ENCODE measurements at places on chromosomes 2 and 18.

- no peak for DNase-seq
Observed at GRCh38 chr2:238879043-238879442, 31.2 kb downstream of the TWIST2 start.

GRCh38 chr2:225182126-225182525, 139.9 kb upstream of the DOCK10 start:
- no peak for DNase-seq

GRCh38 chr2:80706951-80707350, 402.4 kb upstream of the LRRTM1 start:
- no peak for DNase-seq

- no peak for DNase-seq
Observed at GRCh38 chr2:200278694-200279316, 27.7 kb upstream of the SPATS2L start.

GRCh38 chr2:196971574-196972279, 45.2 kb upstream of the PGAP1 start:
- DNase-seq, result no peak

- peak; percentile 11 for DNase-seq
Observed at GRCh38 chr2:237581751-237582746, 8.5 kb downstream of the RAB17 start.

DNA sequence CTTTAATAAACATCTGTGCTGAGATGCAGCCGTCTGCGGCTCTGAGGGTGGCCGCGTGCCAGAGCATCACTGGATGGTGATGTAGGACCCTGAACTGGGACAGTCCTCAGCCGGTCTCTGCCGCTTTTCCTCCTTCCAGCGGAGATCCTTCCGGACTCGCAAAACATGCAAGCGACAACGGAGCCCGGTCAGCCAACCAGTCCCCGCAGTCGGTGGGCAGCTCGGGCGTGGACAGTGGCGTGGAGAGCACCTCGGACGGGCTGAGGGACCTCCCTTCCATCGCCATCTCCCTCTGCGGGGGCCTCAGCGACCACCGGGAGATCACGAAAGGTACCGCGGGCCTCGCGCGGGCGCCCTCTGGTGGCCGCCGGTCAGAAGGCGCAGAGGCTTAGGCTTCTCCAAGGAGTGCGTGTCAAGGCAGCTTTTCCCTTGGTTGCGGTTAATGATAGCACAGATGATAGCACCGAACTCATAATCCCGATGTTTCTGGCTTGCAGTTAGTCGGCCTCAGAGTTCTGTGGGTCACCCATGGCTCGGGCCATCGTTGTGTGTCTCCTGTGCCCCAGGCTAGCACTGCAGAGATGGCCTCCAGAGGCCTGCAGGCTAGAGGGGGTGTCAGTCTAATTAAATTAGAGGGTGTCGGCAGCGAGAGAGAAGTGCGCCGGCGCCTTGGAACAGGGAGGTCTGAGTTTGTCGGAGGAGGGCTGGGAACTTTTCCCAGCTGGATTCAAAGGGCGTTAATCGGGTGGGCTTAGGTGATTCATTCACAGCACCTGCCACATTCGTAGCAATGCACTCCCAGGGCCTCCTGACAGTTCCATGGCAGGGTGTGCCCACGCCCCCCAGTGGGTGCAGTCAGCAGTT, 38.5 kb downstream of the LPIN1 start:
- peak; percentile 3 for DNase-seq

DNA sequence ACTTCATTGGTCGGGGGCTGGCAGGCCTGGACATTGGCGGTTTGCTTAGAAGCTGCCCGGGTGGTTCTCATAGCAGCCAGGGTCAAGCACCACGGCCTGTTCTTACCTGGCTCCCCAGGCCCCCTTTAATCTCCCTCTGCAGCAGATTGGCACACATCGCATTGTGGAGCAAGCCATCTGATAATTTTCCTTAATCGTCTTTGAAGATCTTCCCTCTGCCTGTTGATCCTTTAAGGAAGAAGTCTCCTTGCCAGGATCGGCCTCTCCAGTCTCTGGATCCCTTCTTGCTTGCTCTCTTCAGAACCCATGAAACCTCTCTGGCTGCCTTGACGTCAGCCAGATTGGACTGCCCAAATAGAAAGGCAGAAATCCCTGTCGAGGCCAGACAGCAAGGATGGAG, 75.8 kb downstream of the NEDD4L start:
- no peak for DNase-seq

DNA sequence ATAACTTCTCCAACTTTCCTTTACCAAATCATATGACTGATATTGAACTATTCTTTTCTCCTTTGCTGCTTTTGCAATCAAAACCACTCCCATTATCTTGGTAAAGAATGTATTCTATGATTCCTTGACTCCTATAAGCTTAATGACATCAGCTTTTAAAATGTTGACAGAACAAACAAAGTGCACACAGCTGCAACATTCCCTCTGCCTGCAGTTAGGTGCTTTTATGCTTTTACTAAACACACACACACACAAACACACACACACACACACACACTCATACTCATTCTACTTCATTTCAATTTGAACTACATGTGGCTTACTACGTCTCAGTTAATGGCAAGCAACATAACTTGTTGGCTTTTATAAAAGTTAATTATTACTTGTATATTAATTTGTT, 946.6 kb downstream of the DPP10 start:
- DNase-seq, result no peak

DNA sequence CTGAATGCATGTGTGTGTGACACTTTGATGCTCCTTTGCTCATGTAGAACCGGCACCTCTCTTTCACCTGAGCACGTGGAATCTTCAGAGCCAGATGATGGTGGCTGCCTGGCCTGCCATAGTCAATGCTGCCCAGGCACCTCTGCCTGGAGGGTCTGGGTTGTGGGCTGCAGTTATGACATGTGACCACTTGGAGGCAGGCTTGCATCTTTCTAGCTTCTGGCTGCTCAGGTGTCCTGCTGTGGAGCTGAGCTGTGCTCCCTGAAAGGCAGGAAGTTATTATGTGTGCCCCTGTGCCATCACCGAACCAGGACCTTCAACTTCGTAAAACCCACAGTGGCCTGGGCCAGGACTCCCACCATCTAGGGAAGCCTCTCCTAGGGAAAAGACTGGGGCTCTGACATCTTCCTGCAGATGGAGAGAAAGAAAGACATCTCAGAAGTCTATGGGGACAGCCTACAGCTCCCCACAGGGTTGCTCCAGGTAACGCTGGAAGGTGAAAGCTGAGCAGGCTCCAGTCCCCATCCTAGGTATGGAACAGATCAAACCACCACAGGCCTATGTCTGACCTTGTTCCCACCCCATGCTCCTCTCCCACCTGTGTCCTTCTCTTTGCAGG, 30.2 kb downstream of the PSD4 start:
- peak; percentile 66 for DNase-seq

GRCh38 chr2:74107071-74107470, 40.6 kb downstream of the BOLA3 start:
- no peak for DNase-seq

- no peak for DNase-seq
Observed at GRCh38 chr2:105640246-105640645, 104.5 kb upstream of the NCK2 start.

GRCh38 chr2:41869542-41870264, 178.1 kb upstream of the PKDCC start:
- DNase-seq, result peak; percentile 47

DNA sequence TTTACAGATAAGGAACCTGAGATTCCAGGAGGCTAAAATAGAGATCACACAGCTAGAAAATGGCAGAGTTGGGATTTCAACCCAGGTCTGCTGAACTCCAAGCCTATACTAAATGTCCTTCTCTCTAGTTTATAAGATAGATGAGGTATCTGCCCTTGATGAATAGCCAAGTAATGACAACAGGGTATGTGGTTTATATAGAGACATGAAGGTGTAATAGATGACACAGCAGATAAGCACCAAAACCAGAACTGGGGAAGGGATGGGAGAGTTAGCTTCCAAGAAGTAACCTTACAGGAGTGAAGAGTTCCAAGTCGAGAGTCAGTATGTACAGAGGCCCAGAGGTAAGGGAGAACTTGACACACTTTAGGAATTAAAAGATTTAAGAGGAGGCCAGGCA, 104.7 kb upstream of the UBXN4 start:
- no peak for DNase-seq

GRCh38 chr2:11805024-11805423, 58.6 kb downstream of the LPIN1 start:
- DNase-seq, result no peak

DNA sequence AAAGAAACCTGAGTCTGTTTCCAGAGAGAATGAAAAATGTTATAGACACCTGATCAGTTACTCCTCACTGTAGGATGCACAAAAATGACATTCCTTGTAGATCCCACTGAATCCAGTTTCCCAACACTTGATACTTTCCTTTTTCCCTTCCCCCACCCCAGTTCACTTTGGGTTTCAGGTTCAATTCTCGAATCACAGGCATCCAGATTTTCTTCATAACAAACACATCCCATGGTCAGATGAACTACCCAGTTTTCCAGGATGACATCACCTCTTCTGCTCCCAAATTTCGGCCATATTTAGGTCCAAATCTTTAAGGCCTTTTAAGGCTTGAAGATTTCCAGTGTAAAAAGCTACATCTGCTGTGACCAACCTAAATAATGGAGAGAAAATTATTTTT, 51.5 kb downstream of the UGP2 start:
- no peak for DNase-seq

DNA sequence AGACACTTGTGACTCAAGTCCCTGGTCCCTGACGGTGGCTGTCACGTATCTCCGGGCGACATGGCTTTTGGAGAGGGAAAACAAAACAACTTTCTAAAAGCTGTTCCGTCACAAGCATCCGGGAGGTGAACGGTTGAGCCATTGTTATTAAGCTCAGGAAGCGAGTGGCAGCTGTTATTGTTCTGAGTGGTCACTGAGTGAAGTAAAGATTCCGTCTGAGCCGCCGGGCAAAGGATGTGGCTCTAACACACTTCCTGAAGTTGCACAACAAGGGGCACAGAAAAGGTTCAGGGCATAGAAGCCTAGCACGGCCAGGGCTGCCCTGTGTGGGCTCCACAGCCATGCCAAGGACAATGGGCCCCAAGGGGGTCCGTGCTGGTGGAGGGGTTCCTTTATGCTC, 24.3 kb downstream of the INPP5D start:
- DNase-seq, result peak; percentile 32

GRCh38 chr2:143521396-143521795, 392.2 kb downstream of the ARHGAP15 start:
- no peak for DNase-seq

GRCh38 chr2:204897561-204897960, 352.3 kb downstream of the PARD3B start:
- DNase-seq, result no peak

GRCh38 chr2:237257471-237257951, 156.5 kb downstream of the COL6A3 start:
- no peak for DNase-seq

DNA sequence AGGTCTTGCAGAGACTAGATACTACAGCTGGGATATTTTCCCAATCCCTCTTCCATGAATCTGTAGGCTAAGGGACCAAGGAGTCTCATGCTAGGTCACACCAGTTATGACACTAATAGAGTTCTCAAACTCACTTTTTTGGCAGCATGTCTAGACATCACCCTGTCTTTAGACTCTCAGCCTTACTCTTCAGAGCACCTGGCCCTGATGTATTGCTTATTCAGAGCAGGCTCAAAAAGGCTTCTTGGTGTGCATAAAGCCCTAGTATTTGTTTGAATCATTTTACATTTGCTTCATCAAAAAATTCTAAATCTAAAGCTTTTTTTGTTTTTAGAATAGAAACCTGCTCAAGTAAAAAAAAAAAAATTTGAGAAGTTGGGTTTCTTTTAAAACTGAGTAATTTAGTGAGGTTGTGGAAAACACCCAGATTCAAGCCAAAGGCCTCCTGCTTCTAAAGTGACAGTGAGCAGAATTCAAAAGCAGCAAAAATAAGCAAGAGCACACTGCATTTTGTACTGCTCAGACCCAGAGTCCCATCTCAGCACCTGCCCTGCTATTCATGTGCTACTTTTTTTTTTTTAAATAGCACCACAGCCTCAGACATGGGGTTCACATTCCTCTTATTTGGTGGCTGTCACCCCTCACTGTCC, 18.0 kb upstream of the DNAH6 start:
- DNase-seq, result no peak
